ENCODE measurements at places on chromosomes 2 and 18.

DNA sequence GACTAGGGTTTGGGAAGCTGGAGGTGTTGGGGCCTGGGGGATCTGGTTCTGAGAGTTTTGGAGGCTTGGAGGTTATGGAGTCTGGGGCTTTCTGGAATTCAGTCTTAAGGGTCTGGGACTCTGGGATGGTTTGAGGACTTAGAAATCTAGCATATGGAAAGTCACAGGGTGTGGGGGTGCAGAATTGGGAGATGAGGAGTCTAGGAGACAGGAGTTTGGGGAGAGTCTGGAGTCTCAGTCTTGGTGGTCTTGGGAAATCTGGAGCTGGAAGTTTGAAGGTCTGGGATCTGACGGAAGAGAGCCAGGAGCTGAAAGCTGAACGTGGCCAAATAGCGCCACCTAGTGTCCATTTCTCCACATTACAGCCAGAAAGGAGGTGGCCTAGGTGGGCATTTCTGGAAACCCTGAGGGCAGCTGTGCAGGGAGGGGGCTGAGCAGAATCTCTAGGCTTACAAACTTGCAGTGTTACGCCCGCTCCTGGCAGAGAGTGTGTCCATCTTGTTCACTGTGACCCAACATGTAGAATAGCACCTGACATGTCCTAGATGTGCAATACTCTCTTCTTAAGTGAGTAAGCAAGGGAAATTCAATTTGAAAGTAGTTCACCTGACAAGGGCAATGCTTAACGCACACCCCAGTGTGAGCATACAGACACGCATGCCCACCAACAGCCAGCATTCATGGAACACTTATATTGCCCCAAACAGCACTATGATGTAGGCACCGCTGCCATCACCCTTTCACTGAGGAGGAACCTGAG, 204.8 kb downstream of the TFCP2L1 start:
- peak; percentile 84 for DNase-seq

GRCh38 chr2:14567561-14567960, 65.0 kb upstream of the LRATD1 start:
- no peak for DNase-seq

DNA sequence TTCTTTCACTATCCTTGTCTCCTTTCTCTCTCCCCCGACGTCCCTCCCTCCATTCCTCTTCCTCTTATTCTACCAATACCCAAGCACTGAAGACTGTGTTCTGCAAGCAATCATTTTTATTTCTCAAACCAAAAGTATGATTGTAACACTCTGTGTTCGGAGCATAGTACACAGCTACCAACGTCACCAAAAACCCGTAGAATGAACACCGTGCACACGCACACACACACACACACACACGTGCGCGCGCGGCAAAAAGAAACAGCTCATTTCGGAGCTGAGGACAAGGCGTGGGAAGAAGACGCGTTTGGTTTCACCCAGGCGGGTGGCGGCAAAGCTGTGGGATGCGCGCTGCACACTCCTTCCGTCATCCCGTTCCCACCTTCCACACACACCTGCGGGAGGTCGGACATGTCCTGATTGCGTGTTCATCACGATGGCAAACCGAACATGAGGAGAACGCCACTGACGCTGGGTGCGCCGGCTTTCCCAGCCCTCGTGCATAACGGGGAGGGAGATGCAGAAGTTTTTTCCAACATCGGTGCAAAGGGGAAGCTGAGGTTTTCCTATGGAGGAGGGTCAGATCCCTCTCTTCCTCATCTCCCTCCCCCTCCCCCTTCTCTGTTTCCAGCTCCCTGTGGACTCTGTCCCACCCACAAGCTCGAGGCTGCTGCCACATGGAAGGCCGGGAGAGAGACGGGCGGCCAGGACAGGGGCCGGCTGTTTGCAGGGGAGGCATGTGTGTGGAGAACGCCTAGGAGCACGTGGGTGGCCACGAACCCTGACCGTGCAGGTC, 20.4 kb downstream of the MBP start:
- DNase-seq: no peak

GRCh38 chr2:30756051-30756719, 51.1 kb downstream of the CAPN13 start:
- DNase-seq: peak; percentile 40

DNA sequence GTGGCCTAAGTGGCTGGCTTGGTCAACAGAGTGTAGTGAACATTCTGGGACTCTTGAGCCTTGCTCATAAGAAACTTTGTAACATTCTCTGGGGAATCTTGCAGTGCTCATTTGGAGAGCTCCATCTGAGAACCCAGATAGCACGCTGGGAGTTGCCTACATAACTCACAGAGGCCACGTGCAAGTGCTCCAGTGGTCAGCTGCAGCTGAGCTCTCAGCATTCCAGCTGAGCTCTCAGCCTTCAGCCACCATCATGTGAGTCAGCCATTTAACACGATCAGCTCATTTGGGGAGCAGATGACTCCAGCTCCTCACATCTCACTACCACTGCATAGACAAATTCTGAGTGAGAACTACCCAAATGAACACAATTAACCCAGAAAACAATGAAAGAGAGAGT, 25.5 kb upstream of the CTNNA2 start:
- DNase-seq: no peak
